ENCODE measurements at places on chromosomes 6 and 20. TPM values are rescaled to one million over a fixed set of nuclear protein-coding genes. Genes with fewer than 3 reads are reported as not detected.

DNA sequence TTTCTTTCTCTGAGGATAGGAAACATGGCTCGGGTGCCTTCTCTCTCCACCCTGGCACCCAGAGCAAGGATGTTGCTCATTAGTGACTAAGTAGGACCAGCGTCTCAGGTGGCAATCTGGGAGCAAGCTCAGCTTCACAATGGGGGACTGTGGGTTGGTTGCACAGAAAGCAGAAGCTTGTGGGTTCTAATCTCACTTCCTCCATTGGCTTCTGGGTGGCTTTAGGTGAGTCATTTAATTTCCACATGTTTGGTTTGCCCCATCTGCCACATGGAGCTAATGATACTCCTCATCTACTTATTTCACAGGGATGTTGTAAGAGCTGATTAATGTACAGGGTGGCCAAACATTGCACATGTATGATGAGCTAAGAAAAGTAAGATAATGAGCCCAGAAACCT, 54.8 kb upstream of the AKIRIN2 start:
- no peaks in the 10 kb centered on the region for H3K27me3 ChIP-seq
- H3K27ac ChIP-seq = peak overlapping the region; percentile 65
- peaks cover 16% of the 10 kb centered on the region for H3K4me1 ChIP-seq
- H3K4me3 ChIP-seq = peak overlapping the region; percentile 57
- peak; percentile 42 for DNase-seq

DNA sequence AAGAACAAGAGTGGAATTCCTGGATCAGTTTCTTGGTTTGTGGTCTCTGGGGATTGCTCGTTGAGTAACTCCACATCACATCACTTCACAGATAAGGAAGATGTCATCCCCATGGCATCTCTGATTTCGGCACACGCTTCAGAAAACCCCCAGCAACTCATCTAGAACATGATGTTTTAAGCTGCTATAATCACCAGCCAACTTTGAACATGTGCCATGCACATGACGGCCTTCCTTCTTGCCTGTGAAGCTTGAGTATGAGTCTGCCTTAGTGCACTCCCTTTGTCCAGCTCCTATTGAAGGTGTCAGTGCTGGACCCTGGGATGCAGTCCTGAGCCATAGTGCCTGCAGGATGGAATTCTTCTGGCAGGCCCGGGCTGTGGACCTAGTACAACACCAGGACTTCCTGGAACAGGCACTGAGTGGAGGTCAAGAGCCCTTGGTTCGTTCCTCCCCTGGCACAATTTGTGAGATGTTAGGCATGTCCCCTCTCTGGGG, 231.5 kb upstream of the SUPT3H start:
- no peak for DNase-seq
- peak overlapping the region; percentile 19 for H3K4me3 ChIP-seq
- peak overlapping the region; percentile 71 for H3K27ac ChIP-seq
- H3K36me3 ChIP-seq = peaks cover 2% of the 10 kb centered on the region

GRCh38 chr6:23002044-23002619, 432.8 kb downstream of the HDGFL1 start:
- H3K4me1 ChIP-seq = no peaks in the 10 kb centered on the region
- peaks cover 1% of the 10 kb centered on the region for H3K36me3 ChIP-seq
- no peak overlapping the region for H3K4me3 ChIP-seq
- DNase-seq = no peak

- peaks cover 86% of the 10 kb centered on the region for H3K4me1 ChIP-seq
- H3K27ac ChIP-seq = peak overlapping the region; percentile 92
- peak overlapping the region; percentile 78 for H3K4me3 ChIP-seq
Observed at GRCh38 chr6:12051861-12052368, 39.8 kb downstream of the HIVEP1 start.

DNA sequence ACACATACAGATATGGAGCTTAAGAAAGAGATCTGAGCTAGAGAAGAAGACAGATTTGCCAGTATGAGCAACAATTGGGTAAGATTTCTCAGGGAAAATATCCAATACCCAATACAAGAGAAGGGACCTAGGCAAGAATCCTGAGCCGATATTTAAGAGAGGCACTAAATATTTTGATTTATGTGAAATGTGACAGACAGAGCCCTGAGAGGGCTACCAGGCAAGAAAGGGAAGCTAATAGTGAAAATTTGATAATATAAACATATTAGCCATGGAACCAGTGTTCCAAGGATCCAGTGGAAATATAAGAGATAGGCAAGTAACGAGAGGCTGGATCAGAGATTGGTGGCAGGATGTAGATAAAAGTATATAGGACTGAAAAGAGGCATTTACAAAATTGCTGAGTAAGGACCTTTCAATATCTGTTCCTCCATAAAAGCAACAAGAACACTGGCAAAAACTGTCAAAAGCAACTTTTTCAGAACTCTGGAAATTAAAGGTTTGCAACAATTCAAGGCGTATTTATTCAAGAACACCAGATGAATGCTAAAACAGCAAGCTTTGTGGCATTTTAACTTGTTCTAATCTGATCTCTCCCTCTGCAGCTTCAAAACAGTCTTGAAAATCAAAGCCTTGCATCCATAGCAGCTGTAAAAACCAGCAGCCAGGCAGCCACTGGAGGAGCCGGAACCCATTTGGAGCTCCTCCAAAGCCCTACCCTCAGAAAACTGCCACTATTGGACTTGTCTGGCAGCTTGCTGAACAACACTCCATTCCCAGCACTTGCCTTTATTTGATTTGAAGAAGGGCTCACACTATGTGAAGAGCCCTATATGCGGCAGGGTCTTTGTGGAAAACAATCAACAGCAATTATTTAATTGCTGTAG, 58.8 kb downstream of the REV3L start:
- peaks cover 13% of the 10 kb centered on the region for H3K36me3 ChIP-seq
- no peaks in the 10 kb centered on the region for H3K27me3 ChIP-seq
- H3K27ac ChIP-seq = no peak overlapping the region
- peaks cover 50% of the 10 kb centered on the region for H3K4me1 ChIP-seq
- no peak overlapping the region for H3K4me3 ChIP-seq
- DNase-seq = no peak

DNA sequence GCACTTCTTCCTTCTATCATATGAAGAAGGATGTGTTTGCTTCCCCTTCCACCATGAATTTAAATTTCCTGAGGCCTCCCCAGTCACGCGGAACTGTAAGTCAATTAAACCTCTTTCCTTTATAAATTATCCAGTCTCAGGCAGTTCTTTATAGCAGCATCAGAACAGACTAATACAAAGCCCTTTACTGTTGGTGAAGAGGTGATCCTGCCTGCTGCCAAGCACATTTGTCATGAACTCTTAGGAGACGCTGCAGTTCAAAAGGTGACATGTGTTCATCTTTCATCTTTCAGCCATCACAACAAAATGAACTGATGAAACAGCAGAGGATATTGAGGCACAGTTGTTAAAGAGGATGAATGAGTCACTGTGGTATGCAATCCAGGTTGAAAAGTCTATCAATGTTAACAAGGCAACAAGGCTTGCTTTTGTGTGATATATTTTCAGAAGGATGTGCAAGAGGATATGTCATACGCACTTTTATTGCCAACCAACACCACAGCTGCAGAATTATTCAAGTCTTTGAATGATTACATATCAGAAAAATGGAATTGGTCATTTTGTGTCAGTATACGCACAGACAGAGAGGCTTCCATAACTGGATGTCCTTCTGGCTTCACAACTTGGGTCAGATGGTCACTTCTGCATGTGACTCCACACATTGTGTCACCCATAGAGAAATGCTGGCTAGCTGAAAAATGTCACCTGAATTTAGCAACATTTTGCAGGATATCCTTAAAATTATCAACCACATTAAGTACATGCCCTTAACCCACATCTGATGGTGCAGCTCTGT, 52.4 kb upstream of the PLN start:
- peaks cover 15% of the 10 kb centered on the region for H3K36me3 ChIP-seq
- no peak for DNase-seq
- no peaks in the 10 kb centered on the region for H3K27me3 ChIP-seq
- H3K4me3 ChIP-seq = peak overlapping the region; percentile 5
- H3K4me1 ChIP-seq = peaks cover 16% of the 10 kb centered on the region
- peak overlapping the region; percentile 86 for H3K27ac ChIP-seq

DNA sequence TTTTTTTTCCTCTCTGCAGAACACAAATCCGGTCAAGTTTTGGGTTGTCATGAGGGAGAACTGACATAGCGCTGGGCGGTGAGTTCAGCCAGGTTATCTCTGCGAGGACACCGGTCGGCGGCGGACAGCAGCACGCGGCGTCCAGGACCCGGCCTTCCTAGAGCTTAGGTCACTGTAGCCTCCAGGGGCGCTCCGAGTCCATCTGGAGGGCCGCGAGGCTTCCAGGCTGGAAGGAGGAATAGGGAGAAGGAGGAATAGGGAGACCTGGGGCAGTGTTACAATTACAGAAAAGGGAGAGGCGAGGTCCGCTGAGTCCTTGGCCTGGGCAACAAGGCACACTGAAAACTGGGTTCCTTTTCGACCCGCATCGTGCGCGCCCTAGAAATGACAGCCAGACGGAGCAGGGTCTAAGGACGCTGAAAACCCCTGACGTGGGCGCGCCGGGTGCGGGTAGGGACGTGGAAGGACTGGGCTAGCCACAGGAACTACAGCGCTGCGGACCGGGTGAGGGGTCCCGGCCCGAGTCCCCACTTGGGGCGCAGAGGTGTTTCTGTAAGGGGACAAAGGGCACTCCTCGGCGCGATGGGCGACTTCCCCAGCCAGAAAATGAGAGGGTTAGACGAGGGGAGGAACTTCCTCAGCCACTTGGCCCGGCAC, 536 bp upstream of the FNDC1 start:
- H3K27me3 ChIP-seq = peaks cover 93% of the 10 kb centered on the region
- no peak overlapping the region for H3K27ac ChIP-seq
- no peaks in the 10 kb centered on the region for H3K36me3 ChIP-seq
- DNase-seq = no peak
- H3K4me3 ChIP-seq = peak overlapping the region; percentile 86

- peak overlapping the region; percentile 66 for H3K27ac ChIP-seq
- peaks cover 2% of the 10 kb centered on the region for H3K36me3 ChIP-seq
- peak; percentile 70 for DNase-seq
- H3K4me1 ChIP-seq = peaks cover 21% of the 10 kb centered on the region
Observed at GRCh38 chr20:49534255-49534712, 33.7 kb downstream of the PTGIS start.

- no peak overlapping the region for H3K27ac ChIP-seq
- H3K36me3 ChIP-seq = no peaks in the 10 kb centered on the region
- peaks cover 26% of the 10 kb centered on the region for H3K27me3 ChIP-seq
- DNase-seq = no peak
- no peak overlapping the region for H3K4me3 ChIP-seq
Observed at GRCh38 chr6:37347670-37348111, 6.1 kb upstream of the RNF8 start.

DNA sequence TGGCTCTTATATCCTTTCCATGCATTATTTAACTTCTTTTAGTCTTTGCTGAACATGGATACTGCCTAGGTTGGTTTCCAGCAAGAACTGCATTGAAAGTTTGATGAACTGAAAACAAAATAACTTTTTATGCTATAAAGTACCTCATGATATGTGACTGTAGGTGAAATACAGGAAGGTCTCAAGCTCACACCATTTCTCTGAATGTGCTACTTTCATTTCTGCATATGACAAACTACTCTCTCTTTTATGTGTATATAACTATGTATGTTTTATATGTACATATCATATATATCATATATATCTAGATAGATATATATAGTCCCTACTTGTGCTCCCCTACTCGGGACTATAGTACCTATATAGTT, 65.9 kb downstream of the AIG1 start:
- no peak for DNase-seq
- H3K36me3 ChIP-seq = peaks cover 26% of the 10 kb centered on the region
- peaks cover 7% of the 10 kb centered on the region for H3K4me1 ChIP-seq
- no peak overlapping the region for H3K27ac ChIP-seq
- no peak overlapping the region for H3K4me3 ChIP-seq

- H3K4me3 ChIP-seq = no peak overlapping the region
- DNase-seq = no peak
- H3K4me1 ChIP-seq = no peaks in the 10 kb centered on the region
- H3K27ac ChIP-seq = no peak overlapping the region
Observed at GRCh38 chr6:166465671-166466087, 82.9 kb upstream of the MPC1 start.

DNA sequence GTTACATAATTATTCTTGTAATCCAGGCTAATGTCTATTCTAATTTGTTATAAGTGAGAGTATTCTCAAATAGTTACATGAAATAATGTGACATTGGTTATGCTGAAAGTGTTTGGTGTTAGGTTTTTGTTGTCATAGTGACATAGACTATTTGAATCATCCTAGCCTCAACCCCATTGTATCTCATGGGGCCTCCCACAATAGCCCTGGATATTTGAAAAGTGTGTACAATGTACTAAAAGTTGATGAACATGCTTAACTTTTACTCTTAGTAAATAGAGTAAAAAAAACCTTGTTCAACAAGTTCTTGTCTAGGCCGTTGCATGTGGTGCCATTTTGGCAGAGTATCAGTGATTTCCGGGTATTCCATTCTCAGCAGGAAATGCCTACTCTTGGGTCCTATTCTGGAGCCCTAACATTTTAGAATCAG, 83.0 kb downstream of the RTN4IP1 start:
- H3K4me3 ChIP-seq = peak overlapping the region; percentile 74
- DNase-seq = no peak
- peak overlapping the region; percentile 96 for H3K27ac ChIP-seq
- H3K27me3 ChIP-seq = no peaks in the 10 kb centered on the region

DNA sequence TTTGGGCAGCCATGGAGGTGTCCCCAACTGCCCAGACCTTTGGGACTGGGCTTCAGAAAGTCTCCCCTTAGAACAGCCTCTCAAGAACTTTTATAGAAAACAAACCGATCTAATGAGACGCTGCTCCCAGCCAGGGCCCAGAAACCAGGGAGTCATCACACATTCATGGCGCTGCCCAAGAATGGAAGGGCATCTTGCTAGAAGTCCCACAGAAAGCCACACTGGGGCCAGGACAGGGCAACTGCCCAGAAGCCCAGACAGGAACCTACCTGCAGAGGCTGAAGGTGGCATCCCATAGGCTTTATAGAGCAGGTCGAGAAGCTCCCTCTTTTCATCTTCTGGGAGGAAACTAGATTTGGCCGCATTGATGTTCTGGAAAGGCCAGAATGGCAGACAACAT, 31.5 kb downstream of the ADA start:
- H3K36me3 ChIP-seq = peaks cover 28% of the 10 kb centered on the region
- H3K4me1 ChIP-seq = peaks cover 38% of the 10 kb centered on the region
- no peaks in the 10 kb centered on the region for H3K27me3 ChIP-seq
- H3K4me3 ChIP-seq = no peak overlapping the region

DNA sequence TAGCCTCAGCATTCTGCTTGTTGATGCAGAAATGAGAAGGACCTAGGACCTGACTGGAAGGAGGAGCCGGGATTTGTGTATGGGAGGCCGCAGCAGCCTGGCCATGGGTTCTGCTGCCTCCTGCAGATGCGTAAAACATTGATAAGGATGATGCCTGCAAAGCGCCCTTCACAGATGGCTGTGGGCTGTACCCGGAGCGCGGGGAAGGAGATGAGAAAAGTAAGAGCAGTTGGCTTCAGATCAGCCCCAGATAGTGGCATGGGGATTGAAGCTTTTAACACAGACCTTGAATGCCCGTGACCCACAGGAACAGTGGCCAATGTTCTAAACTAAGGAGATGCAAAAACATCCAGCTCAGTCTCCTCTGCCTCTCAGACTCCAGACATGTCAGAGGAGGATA, 136.4 kb upstream of the KCNG1 start:
- no peaks in the 10 kb centered on the region for H3K36me3 ChIP-seq
- no peak overlapping the region for H3K4me3 ChIP-seq
- DNase-seq = no peak

ASIP gene
- total RNA-seq = not detected

PLEKHG1 gene
- 25.0 TPM for total RNA-seq

CENPQ gene
- total RNA-seq = 12.5 TPM

TMEM244 gene
- not detected for total RNA-seq

PTCHD4 gene
- total RNA-seq = not detected

OPRM1 gene
- total RNA-seq = not detected

TRIM10 gene
- total RNA-seq = not detected

SLC22A2 gene
- total RNA-seq = not detected

HLA-DQA2 gene
- not detected for total RNA-seq

SLC22A16 gene
- total RNA-seq = not detected
